HFF-Myc (cell line): ENCODE measurements at places on chromosomes 12 and 14.

DNA sequence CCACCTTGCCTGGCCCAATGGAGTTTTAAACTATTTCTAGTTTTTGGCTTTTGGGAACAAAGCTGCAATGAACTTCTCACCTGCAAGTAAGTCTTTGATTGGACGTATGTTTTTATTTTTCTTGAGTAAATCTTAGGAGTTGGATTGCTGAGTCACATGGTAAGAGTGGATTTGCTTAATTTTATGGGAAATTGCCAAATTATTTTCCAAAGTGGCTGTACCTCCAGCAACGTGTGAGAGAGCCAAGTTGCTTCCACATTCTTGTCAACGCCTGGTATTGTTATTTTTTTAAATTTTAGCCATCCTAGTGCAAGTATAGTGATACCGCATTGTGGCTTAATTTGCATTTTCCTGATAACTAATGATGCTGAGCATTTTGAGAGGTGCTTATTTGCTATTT, 136.6 kb downstream of the LMNTD1 start:
- no peak for DNase-seq

- no peak for DNase-seq
Measured at GRCh38 chr14:77186911-77187648, 5.5 kb downstream of the TMEM63C start.

GRCh38 chr14:96352708-96353107, 10.4 kb downstream of the ATG2B start:
- DNase-seq = no peak

DNA sequence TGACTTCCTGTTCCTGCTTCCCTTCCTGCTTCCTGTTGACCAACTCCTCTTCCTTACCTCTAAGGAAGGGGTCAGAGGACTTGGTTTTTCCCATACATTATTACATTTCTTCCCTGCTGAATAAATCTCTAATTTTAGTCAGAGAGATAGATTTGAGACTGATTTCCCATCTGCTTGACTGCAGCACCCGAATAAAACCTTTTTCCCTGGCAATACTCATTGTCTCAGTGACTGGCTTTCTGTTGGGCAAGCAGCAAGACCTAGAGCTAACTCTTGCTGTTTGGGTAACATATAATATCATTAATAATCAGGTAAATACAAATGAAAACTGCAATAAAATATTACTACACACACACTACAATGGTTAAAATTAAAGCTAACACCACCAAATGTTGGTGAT, 132.2 kb downstream of the FSCB start:
- no peak for DNase-seq
